ENCODE measurements at places on chromosomes 5 and 9. TPM values are rescaled to one million over a fixed set of nuclear protein-coding genes. Genes with fewer than 3 reads are reported as not detected.

Gene CEMIP2
- 180 TPM for total RNA-seq

Gene ABO
- not detected for total RNA-seq

Gene SHISAL2B
- total RNA-seq = not detected

Gene ARID3C
- total RNA-seq = not detected

Gene ACER2
- 0.64 TPM for total RNA-seq

Gene CARD9
- total RNA-seq = 20.0 TPM

Gene NKD2
- total RNA-seq = 2.2 TPM

Gene SECISBP2
- total RNA-seq = 23.3 TPM

Gene TMC1
- 1.3 TPM for total RNA-seq

Gene ARL14EPL
- not detected for total RNA-seq

Gene SLC34A1
- not detected for total RNA-seq

Gene SH3GL2
- 0.43 TPM for total RNA-seq

Gene PITX1
- total RNA-seq = 66.7 TPM

Gene DMRT3
- total RNA-seq = not detected

Gene RXRA
- 16.0 TPM for total RNA-seq

Data from fibroblast of villous mesenchyme (primary cell).